ENCODE measurements at places on chromosomes 5 and 9.

GRCh38 chr9:17315341-17315740 is 180.5 kb downstream of the CNTLN start:
- DNase-seq, result no peak

GRCh38 chr5:4028384-4028783 is 432.8 kb downstream of the IRX1 start:
- DNase-seq, result no peak

DNA sequence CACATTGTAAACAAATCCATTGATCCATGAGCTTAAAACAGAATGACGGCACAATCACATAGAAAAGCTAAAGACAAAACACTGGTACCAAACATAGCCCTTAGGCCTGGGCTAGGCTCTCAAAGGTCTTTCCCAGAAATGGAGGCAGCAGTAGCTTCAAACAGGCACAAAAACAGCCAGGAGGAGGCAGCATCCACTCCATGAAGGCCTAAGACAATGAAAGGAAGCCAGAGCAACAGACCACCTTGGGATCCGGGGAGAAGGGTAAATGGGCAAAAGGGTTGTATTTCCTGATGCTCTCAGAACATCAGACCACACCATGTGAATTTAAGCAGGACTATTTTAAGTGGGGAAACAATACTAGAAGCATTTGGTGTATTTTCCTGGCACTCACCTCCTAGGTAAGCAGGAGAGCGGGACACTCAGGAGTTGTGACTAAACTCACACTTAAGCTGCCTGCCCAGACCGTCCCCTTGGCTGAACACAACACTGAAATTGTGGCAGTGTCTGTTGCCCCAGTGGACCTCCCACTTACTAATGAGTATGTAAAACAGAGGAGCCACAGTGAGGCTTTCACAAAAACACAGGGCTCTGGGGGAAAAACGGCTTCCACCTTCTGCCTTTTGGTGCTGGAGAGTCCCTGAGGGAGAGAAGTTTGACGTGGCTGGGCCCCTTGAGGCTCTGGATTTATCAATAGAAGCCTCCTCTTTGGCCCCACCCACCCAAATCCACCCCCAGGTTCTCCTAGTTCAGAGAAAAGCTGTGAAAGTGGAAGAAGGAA is 11.9 kb downstream of the GNPDA1 start:
- DNase-seq, result no peak

- DNase-seq, result no peak
Measured at GRCh38 chr9:21883642-21884041, 81.2 kb downstream of the MTAP start.

DNA sequence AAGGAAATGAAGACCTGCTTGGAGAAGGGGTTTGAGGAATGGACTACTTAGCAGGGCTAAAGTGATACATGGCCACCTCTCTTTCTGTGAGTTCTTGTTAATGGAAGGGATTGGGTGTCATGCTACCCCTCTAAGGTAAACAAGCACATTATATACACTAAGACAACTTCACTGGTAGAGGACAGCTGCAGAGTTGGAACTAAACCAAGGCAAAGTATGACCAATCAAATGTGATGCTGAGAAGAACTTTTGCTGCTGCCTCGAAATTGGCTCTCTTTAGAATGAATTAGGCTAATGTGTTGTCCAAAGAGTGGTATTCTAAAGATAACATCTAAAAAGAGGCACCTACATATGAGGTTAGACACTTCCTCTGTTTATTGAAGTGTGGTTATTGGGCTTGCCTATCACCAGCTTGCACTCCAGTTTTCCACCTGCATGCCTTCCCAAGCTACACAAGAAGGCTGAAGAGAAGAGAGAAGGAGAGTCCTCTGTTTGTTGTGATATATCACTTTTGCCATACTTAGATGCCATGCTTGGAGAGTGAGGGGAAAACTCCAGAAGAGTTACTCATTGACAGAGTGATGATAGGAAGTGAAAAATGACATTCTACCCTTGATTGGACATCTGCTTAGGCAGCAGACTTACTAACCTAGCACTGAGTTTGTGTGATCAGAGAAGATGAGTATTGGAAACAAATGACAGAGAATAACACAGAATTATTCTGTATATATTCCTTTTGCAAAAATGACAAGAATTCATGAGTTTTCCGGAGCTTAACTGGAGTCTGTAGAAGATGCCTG is 536.1 kb downstream of the ZNF608 start:
- DNase-seq, result no peak

DNA sequence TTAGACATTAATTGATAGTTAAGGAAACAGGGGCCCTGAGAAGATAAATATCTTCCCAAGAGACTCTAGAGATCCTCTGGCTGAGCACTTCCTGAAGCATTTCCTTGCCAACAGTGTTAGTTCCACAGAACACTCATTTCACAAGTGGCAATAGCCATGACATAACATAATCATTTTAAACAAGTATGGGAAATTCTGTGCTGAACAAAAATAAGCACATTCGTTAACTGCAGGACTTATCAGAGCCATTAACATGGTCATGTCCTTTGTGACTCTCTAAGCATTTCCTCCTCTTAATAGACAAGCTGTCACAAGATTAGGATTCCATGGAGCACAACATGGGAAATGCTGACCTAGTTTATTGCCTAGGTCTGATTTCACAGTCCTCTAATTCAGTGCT is 184.9 kb downstream of the SNX18 start:
- no peak for DNase-seq

DNA sequence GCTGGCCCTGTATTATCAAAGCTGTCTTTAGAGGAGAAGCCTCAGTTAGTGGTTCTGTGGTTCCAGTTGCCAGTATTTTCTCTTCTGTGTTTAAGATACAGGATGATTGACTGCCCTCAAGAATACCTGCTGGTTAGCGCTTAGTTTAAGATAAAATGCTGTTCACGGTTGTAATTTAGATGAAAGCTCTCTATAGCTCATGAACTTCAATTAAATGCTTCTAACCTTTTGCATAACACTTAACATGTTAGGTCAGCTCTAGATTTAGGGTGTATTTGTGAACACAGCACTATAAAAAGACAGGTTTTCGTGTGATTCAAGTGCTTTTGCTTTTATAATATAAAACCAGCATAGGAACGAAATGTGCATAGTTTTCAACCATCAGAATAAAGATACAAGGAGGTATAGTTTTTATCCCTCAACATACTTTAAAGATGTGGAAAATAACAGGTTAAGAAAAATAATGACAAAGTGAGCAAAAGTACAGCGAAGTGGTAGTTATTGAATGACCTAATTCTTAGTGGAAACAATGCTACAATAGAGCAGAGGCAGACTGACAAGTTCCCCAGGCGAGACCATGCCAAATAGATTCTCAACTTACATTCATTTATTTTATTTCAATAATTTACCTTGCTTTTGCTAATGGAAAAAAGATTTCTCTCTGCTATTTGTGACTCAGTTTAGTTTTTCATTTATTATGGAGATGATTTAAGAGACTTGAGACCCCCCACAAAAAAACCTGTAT is 602.6 kb upstream of the DMAC1 start:
- DNase-seq, result no peak

DNA sequence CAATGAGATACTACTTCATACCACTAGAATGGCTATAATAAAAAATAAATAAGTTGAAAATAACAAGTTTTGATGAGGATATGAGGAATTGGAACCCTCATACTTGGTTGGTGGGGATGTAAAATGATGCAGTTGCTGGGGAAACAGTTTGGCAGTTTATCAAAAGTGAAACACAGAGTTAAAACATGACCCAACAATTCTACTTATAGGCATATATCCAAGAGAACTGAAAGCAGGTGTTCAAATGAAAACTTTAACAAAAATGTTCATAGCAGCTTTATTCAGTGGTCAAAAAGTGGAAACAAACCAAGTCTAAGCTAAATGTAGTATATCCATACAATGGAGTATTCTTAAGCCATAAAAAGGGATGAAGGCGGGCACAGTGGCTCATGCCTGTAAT is 13.1 kb upstream of the LHFPL2 start:
- DNase-seq, result no peak

DNA sequence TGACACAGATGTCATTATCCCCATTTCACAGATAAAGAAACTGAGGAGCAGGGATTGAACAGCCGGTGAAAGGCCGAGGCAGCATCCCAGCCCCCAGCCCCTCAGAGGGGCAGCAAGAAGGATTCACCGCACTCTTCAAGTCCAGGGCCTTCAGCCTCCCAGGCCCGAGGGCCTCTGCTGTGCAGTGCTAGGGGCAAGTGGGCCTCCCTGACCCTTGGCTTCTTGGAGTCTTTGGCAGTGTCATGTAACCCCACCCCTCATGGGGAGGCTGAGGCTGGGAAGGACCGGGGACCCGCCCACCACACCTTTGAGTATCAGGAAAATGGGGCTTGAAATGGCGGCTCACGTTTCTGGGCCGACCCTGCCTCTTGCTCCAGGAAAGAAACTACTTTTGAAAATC is 28.7 kb upstream of the RXRA start:
- no peak for DNase-seq

GRCh38 chr9:29514336-29514735 is 1941.1 kb upstream of the C9orf72 start:
- DNase-seq, result no peak

GRCh38 chr5:3362606-3362910 is 233.1 kb upstream of the IRX1 start:
- DNase-seq, result no peak

DNA sequence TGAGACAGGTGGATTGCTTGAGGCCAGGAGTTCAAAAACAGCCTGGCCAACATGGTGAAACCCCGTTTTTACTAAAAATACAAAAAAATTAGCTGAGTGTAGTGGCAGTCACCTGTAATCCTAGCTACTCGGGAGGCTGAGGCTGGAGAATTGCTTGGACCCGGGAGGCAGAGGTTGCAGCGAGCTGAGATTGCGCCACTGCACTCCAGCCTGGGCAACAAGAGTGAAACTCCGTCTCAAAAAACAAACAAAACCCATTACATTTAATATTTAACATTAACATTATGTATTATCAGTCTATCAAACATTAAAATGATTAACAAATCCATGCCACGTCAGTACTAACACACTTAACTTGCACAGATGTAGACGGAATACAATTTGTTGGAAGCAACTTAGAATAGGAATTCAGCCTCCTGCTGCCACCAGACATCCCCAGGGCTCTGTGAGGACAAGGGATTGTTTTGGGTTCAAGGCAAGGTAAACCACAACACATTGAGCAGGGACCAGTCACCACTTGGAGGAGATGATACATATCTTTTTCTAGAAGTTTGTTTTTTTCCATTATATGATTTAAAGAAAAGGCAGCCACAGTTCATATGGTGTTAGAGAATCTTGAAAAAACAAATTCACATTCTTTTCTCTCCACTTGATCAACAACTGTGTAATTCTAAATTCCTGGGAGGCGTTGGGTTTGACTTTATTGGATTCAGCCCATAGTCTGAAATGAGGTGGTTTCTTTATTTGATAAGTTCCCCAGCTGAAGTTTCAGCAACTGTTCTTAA is 104.1 kb upstream of the BASP1 start:
- no peak for DNase-seq

DNA sequence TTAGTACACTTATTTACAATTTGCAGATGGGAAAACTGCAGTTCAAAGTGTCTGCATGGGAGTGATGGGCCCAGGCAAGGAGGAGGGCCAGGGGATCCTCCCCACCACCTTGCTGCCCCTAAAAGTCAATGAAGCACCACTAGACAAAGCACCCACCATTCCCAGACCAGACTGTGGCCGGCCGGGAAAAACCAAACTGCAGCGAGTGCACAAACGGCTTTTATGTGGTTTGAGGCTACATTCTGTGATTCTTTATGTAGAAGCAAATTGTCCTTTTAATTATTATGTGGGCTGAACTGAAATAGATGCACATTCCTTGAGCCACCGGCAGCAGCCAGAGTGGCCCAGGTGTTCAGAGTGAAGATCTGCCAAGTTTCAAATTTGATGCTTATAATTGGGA is 585.3 kb upstream of the KLF4 start:
- no peak for DNase-seq

DNA sequence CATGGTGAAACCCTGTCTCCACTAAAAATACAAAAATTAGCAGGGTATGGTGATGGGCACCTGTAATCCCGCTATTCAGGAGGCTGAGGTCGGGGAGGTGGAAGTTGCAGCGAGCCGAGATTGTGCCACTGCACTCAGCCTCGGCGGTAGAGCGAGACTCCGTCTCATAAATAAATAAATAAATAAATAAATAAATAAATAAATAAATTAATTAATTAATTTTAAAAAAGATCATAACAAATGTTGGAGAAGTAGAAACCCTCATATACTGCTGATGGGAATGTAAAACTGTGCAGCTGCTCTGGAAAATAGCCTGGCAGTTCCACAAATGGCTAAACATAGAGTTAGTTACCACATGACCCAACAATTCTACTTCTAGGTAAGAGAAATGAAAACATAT is 39.3 kb downstream of the EPB41L4B start:
- no peak for DNase-seq

DNA sequence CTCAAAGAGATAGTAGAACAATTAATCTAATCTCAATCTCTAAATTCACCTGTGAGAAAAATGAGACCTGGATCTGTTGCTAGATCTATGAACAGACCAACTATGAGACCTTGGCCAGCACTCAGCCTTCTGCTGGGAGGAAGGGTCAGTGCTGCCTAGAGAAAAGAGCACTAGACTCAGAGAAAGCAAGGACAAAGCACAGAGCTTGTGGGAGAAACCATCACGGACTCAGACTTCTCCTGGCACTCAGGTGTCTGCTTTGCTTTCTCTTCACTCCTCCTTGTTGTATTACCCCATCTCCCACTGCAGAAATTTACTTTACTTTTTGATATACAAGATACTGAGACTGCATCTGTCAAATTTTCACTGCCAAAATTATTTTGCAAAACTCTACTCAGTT is 890.0 kb upstream of the NUDT12 start:
- no peak for DNase-seq

DNA sequence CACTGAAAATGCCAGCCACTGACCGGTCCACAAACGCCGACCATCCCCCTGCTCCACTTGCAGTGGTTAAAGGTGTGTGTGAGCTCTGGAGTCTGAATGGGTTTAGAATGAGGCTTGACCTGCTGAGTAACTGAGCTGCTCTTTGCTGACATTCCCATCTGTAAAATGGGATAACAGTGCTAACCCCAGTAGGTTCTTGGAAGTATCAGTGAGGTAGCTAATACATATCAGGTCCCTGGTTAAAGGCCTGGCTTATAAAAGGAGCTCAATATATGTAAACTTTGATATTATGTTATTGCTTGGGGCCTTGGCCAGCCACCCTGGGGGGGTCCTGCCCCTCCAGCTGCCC is 31.1 kb upstream of the DAB2IP start:
- no peak for DNase-seq

GRCh38 chr5:31886206-31886605 is 247.3 kb downstream of the PDZD2 start:
- DNase-seq, result no peak

DNA sequence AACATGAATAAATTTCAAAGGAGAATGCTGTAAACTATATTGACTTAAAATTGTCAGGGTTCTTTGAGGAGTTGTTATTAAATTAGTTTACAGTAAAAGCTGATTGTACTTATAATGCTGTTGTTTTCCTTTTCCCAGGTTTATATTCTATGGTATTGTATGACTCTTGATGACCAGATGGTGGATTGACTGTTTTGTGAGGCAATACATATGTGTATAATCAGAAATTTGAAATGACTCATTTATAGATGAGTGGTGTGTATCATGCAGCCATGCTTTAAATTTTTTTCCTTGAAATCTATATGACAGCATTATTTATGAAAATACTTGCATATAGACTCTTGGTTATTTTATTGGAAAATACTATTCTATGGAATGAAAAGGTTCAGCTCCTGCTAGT is 195.3 kb downstream of the CNTLN start:
- no peak for DNase-seq

- no peak for DNase-seq
Measured at GRCh38 chr5:140261403-140262171, 41.3 kb downstream of the PFDN1 start.

Data from cortex of kidney (tissue), 1 donor.